ENCODE measurements at places on chromosomes 13 and 19.

DNA sequence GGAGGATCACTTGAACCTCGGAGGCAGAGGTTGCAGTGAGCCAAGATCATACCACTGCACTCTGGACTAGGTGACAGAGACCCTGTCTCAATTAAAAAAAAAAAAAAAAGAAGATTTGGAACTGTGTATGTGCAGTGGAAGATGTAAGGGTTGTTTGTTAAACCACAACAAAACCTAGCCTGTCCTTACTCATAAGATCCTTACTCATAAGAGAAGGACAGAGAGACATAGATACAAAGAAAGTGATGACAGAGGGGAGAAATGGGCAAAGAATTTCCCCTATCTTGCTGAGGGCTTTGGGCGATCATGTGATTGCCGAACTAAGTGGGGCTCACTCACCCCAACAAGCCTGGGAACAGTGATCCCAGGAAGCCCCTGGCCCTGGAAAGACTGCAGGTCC lies 7.9 kb downstream of the ITPKC start:
- no peak for DNase-seq

- no peak for DNase-seq
Measured at GRCh38 chr13:82305588-82305987, 1576.7 kb downstream of the SLITRK1 start.

GRCh38 chr13:91622778-91623550 lies 224.5 kb downstream of the GPC5 start:
- no peak for DNase-seq

DNA sequence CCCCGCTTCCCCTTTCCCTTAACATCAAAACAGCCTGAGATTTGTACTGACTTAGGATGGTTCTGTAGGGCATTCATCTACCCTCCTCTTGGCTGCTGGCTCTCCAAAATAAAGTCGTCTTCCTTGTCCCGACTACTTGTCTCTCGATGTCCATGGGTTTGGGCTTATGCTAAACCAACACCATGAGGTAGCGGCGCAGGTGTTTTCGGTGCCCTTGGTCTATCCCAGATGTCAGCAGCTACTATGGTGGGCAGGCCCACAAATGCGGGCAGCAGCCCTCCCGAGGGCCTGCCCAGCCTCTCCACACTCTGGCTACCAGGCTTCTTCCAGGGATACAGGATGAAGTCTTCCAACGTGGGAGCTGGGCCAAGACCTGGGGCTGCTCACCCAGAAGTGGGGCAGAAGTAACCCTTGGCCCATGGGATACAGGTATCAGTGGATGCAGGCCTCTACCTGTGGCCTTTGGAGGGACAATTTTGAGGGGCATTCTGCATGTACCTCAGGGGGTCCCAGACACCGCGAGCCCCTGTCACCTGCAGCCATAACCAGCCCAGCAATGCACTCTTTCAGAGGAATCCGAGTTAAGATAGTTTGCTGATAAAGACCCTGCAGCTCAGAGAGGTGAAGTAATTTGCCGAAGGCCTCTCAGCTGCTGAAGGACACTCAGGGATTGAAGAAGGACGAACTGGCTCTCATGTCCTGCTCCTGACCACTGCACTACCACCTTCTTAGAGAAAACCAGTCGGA lies 47.8 kb upstream of the VSTM2B start:
- no peak for DNase-seq

- no peak for DNase-seq
Measured at GRCh38 chr19:49109051-49109450, 5.1 kb upstream of the LIN7B start.

DNA sequence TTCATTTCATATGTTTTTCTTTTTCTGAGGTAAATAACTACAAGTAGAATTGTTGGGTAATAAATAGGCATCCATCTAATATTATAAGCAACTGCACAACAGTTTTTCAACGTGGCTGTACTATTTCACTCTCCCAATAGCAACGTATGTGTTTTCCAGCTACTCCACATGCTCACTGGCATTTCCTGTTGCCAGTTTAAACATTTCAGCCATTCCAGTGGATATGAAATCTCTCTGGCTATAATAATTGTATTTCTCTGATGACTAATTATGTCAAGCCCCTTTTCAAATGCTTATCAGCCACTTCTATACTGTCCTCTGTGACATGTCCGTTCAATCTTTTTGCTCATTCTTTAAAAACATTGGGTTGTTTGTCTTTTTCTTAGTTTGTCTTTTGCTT lies 26.8 kb upstream of the ALOX5AP start:
- no peak for DNase-seq

GRCh38 chr13:50762969-50763567 lies 80.4 kb downstream of the DLEU7 start:
- no peak for DNase-seq

DNA sequence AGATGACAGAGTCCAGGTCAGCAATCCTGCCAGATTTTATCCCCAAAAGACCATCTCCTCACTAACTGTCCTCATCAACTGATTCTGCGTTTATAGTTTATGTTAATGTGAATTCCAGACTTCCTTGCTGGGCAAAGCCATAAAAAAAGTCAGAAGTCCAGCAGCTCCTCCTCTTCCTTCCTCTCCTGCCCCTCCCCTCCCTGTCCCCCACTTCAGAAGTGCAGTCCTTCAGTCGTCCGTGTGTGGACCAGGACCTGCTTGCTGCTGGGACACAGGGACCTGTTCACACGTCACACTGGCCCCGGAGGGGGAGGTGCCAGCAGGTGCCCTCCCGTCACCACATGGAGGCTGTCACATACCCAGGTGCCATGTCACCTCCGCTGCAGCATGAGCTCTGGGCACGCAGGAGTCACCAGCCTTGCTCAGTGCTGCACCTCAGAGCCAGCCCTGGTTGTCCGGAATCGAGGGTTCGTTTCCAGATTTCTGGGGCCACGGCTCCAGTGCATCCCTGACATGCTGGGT lies 4.0 kb upstream of the MCF2L start:
- DNase-seq, result no peak

GRCh38 chr13:45721203-45721731 lies 19.1 kb downstream of the CBY2 start:
- DNase-seq, result no peak

DNA sequence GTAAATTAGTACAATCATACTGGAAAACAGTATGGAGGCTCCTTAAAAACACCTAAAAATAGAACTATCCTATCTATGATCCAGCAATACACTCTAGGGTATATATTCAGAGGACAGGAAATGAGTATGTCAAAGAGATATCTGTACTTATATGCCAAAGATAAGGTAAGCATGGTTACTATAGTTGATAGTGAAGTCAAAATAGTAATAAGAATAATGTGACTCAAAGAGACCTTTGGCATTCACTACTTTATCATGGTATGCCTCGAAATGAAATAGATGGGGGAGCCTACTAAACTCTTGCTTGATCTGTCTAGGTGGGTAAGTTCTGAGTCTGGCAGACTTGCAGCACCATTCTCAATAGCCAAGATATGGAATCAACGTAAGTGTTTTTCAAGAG lies 30.3 kb downstream of the FXYD5 start:
- no peak for DNase-seq

DNA sequence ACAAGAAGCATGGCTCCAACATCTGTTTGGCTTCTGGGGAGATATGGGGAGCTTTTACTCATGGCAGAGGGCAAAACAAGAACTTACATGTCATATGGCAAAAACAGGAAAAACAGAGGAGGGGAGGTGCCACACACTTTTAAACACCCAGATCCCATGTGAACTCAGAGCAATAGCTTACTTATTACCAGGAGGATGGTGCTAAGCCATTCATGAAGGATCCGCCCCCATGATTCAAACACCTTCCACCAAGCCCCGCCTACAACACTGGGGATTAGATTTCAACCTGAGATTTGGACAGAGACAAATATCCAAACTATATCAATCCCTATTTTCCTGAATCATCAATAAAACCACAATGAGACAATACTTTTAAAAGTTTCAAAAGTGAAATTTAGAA lies 712.1 kb downstream of the PCDH9 start:
- no peak for DNase-seq

DNA sequence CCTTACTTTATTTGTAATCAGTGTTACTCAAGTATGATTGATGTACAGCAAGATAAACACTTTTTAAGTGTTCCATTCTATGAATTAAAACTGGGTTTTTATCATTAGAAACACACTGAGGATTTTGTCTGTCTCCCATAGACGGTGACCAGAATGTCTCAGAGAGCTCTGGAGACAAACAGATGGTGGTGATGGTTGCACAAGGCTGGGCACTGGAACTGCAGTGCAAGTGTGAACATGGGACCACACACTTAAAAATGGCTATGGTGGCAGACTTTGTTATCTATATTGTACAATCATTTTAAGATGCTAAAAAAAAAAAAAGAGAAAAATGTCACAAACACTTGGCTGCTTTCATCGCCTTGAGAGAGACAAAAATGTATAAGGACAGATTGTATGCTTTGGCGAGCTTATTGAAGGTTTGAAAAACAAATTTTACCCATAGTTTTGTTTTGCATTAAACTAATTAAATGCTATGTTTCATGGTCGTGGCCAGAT lies 273.0 kb downstream of the SHISA2 start:
- DNase-seq, result no peak

- DNase-seq, result no peak
Measured at GRCh38 chr13:26382366-26382765, 128.4 kb downstream of the CDK8 start.

- DNase-seq, result no peak
Measured at GRCh38 chr13:49869519-49869918, 66.6 kb downstream of the SPRYD7 start.

GRCh38 chr19:49129238-49129583 lies 9.9 kb downstream of the PPFIA3 start:
- DNase-seq, result no peak

DNA sequence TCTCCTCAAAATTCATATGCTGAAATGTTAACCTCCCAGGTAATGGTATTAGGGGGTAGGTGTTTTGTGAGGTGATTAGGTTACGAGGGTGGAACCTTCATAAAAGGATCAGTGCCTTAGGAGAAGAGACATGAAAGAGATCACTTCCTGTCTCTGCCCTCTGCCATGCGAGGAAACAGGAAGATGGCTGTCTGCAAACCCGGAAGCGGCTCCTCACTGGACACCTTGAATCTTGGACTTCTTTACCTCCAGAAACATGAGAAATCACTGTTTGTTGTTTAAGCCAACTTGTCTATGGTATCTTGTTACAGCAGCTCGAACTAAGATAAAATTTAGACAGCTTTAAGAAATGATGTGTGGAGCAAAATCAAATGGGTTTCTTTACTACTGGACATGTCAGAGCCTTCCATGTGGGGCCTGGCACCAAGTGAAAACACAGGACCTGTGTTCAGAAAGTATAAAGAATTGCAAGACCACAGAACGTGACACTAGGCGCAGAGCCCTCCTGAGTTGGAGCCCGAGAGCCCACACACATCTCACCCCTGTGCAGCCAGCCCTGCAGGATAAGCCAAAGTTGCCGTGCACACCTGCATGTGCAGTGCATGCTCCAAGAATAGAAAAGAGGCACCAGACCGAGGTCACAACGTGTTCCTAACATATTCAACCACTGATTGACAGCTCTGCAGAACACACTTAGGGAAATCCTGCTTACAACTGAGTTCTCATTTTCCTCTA lies 112.5 kb upstream of the UQCRFS1 start:
- DNase-seq, result no peak

DNA sequence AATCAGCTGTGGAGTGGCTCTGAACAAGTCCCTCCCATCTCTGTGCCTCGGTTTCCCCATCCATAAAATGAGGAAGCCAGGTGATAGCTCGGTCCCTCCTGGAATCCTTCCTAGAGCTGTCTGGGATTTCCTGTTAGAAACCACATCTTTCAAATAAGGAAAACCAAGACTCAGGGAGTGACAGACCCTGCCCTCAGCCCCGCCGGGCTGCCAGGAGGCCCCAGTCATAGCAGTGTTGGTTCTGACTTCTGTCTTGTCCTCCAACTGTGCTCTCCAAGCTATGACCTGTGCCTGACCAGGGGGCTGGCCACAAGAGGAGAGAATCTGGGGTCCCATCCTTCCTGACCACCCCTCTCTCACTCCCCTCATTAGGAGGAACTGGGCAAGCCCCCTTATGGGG lies 1.1 kb upstream of the SHD start:
- no peak for DNase-seq

DNA sequence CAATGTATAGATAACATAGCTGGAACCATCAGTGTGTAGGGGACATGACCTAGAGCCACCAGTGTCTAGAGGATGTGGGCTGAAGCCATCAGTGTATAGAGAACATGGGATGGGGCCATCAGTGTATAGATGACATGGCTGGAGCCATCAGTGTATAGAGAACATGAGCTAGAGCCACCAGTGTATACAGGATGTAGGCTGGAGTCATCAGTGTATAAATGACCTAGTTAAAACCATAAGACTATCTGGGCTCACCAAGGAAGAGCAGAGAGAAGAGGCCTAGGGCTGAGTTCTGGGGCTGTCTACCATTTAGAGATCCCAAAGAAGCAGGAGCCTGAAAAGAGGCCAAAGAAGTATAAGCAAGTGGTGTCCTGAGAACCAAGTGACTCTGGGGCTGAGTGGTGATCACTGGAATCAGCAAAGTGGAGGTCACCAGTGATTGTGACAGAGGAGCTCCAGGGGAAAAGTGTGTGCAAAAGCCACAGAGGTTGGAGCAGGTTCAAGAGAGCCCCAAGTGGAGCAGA lies 41.0 kb downstream of the RFX2 start:
- DNase-seq, result no peak

- DNase-seq, result no peak
Measured at GRCh38 chr13:27920677-27921420, 1.0 kb downstream of the PDX1 start.

- no peak for DNase-seq
Measured at GRCh38 chr19:4981681-4981958, 12.7 kb downstream of the KDM4B start.

GRCh38 chr13:31965361-31966066 lies 66.1 kb upstream of the FRY start:
- DNase-seq, result no peak

GRCh38 chr13:110677731-110678545 lies 28.0 kb downstream of the CARS2 start:
- no peak for DNase-seq

GRCh38 chr19:18440415-18440877 lies 2.5 kb upstream of the ISYNA1 start:
- DNase-seq, result no peak

DNA sequence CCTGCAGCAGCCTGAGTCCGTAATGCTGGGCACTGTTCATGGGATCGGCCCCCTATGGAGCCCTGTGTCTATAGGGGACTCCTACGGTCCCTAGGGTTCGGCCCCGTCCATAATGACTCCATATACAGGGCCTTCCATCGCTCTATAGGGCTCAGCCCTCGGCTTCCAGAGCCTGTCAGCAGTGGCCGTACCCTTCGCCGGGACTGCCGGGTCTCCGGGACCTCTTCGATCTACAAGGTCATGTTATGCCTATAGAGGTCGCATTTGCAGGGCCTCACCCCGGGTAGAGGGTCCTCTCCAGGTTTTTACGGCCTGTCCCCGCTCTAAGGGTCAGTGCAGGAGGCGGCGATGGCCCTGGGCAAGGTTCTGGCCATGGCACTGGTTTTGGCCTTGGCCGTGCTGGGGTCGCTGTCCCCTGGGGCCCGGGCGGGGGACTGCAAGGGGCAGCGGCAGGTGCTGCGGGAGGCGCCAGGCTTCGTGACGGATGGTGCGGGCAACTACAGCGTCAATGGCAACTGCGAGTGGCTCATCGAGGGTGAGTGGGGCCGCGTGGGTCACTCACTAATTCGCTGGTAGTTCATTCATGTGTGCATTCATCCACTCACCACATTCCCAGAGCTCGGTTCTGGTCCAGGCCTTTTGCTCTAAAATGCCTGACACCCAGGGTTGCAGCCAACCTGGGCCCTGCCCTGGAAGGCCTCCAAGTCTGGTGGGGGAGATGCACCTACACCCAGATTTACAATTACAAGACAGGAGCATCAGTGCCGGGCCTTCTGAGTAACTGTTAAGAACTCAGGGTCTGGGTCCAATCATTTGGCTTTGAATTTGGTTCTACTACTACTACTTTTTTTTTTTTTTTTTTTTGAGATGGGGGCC lies 699 bp downstream of the MEGF8 start:
- no peak for DNase-seq

Data from stimulated activated CD8-positive, alpha-beta memory T cell treated with anti-CD3 and anti-CD28 coated beads, Interleukin-2, amount 100 ng/mL, for 1 hour (primary cell).